A172 (cell line): ENCODE measurements at places on chromosomes 4 and X.

- DNase-seq, result peak; percentile 80
These were observed 6.2 kb upstream of the IQSEC2 start for GRCh38 chrX:53287493-53288138.

DNA sequence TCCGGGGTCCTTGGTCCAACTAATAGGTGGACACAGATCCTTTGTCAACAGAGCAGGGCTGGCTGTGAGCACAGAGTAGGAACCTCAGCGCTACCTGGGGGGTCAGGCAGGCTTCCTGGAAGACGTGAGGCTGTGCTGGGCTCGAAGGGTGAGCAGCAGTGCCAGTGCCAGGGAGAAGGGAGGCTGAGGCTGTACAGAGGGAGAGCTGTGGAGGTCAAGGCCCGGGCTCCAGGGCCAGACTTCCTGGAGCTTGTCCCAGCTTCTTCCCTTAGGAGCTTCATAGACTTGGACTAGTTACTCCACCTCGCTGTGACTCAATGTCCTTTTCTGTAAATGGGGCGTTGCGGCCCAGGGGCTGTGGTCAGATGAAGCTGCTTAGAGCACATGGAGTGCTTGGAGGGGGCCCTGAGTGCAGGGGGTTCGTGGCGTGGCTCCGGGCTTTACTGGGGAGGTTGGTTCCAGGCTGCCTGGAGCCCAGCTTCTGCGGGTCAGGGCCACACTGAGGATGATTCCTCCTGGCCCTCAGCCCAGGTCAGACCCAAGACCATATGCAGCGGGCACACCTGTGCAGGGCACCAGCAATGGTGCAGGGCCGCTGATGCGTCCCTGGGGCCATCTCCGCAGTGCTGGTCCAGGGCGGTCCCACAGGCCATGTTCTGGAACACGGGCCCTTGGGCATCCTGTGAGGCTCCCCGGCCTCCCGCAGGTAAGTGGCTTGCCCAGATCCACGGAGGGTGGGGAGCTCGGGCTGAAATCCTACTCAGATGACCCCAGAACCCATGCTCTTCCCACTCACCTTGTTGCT lies 98.1 kb downstream of the DCTD start:
- no peak for DNase-seq

- peak; percentile 9 for DNase-seq
These were observed 10.2 kb downstream of the GAK start for GRCh38 chr4:921830-922331.

GRCh38 chr4:23388699-23389395 lies 501.0 kb downstream of the PPARGC1A start:
- DNase-seq, result no peak

- DNase-seq, result no peak
These were observed 133.2 kb downstream of the NLGN4X start for GRCh38 chrX:6095469-6095868.

- no peak for DNase-seq
These were observed 396.5 kb downstream of the PRDM5 start for GRCh38 chr4:120526033-120526432.

DNA sequence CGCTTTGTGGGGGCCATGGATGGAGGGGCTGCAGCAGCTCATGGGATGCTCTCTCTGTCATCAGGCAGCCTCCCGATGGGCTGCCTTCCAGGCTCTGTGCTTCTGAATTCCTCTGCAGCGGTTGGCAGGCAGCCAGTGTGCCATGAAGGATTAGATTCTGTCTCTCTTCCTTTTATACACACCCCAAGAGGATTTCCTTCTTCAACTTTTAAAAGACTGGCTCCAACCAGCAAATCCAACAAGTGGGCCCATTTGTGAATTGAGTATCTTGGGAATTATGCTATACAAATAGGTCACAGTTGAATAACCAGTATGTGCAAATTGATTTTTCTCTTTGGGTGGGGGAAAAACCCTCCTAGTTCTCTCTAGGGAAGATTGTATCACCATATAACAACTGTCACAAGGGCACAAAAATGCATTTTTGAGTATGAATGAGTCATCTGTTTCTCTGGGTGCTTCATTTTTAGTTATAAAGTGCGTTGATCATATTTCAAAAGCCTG lies 96.8 kb upstream of the FAT1 start:
- DNase-seq, result peak; percentile 40

DNA sequence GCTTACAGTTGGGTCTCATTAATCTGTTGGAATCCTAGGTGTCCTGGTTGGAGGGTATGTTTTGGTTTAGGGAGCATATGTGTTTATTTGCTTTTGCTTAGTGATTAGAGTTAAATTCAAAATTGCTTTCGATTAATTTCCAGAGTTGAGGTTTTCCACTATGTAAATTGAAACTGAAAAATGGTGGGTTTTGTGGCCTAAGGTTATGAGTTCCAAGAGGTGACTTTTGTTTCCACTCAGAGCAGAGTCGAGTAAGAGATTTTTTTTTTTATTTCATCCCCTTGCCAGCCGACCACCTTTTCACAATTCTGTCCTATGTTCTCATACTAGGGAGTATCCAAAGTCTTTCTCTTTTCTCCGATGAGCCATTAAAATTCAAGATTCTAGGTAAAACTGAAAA lies 66.9 kb downstream of the GRIA2 start:
- DNase-seq, result no peak

- no peak for DNase-seq
These were observed 14.8 kb upstream of the SPON2 start for GRCh38 chr4:1187182-1187581.

DNA sequence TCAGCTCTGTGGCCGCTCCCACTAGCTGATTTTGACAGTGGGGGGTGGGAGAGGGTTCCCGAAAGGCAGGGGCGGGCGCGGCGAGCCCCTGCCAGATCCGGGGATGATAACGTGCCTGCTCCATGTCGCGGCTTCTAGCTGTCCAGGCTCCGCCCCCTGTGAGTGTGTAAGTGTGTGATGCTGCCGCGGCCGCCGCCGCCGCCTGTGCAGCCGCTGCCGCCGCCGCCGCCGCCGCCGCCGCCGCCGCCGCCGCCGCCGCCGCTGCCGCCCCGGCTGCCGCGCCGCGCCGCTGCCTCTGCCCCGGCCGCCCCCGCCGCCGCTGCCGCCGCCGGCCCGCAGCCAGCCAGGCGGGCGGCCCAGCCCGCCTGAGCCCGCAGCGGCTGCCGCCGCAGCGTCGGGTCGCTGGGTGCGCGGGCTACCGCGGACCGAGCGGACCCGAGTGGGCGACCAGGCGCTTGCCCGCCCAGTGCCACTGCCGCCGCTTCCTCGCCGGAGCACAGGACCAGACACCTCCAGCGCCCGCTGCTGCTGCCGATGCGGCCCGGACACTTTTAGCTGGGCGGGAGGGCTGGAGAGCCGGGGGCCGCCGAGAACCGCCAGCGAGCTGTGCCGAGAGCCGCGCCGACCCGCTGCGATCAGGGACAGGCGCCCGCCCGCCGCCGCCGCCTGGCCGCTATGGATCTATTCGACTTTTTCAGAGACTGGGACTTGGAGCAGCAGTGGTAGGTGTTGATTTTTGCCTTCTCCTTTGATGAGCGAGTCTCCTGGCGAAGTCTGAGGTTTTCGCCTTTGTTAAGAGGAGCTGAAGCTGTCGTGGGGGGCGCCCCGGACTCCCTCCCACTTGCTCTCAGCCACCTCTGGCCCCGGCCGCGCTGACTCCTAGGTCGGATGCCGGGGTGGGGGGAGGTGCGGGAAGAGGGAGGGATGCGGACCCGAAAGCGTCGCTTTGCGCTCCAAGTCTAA lies at the start of gene AFF2:
TSS of gene AFF2 (plus strand) at position 195 of the 963 bp plus-strand sequence. CDS start at position 676, 481 bp downstream.
- DNase-seq, result no peak

- DNase-seq, result no peak
These were observed 45.8 kb downstream of the TET2 start for GRCh38 chr4:105192474-105192873.

DNA sequence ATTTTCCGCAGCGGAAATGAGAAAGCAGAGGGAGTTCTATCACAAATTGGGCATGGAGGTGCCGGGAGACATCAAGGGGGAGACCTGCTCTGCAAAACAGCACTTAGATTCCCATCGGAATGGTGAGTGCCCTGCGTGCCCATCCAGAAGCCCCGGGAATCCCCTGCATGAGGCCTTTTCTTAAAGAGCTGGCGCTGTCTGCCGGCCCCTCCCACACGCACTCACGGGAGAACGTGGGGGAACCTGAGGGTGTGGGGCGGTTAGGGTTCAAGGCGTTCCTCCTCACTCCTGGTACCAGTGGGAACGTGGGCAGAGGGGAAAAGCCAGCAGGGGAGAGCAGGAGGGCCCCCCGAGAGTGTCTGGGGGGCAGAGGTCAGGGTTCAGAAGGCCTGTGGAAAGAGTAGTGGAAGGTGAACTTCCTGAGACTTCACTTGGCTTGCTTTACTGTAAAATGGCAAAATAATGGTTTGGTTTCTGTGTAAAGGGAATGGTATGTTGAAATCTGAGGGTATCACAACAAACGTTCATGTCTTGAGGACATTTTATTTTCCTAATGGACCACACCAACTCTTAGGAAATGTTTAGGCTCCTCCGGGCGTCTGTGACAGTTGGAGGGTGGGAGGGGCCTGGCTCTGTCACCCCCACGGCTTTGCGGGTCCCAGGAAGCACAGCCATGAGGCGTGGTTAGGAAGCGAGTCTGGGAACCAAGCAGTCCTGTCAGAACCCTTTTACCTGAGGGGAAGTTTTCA lies 38.0 kb downstream of the PCGF3 start:
- no peak for DNase-seq

DNA sequence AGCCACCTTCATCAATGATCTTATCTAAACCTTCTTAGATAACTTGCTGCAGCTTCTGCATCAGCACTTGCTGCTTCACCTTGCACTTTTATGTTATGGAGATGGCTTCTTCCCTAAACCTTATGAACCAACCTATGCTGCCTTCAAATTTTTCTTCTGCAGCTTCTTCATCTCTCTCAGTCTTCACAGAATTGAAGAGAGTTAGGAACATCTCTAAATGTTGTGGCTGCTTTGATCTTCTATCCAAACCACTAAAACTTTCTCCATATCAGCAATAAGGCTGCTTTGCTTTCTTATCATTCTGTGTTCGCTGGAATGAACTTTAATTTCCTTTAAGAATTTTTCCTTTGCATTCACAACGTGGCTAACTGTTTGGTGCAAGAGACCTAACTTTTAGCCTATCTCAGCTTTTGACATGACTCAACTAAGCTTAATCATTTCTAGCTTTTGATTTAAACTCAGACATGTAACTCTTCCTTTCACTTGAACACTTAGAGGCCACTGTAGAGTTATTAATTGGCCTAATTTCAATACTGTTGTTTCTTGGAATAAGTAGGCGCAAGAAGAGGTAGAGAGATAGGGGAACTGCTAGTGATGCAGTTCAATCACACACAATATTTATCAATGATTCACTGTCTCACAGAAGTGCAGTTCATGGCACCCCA lies 36.1 kb upstream of the CORIN start:
- no peak for DNase-seq

- DNase-seq, result no peak
These were observed 2396.7 kb downstream of the PCDH7 start for GRCh38 chr4:33116871-33117270.

GRCh38 chr4:110953191-110953590 lies 330.3 kb upstream of the PITX2 start:
- DNase-seq, result no peak

- peak; percentile 86 for DNase-seq
These were observed 290.7 kb upstream of the TENM3 start for GRCh38 chr4:181952478-181952877.

DNA sequence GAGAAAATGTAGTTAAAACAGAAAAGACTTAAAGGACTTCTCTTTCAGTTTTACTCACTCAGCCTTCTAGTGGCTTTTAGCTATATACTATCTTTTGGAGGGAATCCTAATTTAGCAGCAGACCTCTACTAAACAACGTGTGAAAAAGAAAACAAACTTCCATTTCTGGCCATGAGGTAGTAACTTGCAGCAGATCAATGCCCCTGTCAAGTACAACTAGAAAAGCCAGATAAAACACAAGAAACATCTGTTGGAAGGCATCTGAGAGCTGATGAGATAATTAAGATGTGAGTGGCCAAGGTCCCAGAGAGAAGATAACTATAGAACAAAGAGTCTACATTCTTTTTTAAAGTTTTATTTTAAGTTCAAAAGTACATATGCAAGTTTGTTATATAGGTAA lies 101.7 kb downstream of the CORIN start:
- DNase-seq, result no peak

DNA sequence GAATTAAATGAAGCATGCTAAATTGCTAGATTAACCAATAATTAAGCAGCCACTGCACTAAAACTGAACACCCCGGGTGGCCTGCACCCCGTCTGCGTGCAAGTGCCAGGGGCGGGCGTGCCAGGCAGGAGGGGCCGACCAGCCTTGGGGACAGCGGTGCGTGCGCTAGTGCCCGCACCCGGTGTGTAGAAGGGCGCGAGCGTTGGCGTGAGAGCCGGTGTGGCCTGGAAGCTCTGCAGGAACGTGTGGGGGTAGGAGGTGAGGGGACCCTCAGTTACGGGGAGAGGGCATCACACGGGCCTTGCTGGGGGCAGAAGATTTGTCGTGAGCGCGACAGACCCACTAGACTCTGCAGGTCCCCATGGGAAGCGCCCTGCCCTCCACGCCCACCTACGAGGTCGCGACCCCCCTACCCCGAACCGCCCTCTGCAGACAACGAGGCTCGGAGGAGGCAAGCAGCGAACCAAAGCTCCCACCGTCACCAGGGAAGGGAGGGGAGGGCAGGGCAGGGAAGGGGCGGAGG lies 105.8 kb downstream of the FAM53A start:
- DNase-seq, result no peak

DNA sequence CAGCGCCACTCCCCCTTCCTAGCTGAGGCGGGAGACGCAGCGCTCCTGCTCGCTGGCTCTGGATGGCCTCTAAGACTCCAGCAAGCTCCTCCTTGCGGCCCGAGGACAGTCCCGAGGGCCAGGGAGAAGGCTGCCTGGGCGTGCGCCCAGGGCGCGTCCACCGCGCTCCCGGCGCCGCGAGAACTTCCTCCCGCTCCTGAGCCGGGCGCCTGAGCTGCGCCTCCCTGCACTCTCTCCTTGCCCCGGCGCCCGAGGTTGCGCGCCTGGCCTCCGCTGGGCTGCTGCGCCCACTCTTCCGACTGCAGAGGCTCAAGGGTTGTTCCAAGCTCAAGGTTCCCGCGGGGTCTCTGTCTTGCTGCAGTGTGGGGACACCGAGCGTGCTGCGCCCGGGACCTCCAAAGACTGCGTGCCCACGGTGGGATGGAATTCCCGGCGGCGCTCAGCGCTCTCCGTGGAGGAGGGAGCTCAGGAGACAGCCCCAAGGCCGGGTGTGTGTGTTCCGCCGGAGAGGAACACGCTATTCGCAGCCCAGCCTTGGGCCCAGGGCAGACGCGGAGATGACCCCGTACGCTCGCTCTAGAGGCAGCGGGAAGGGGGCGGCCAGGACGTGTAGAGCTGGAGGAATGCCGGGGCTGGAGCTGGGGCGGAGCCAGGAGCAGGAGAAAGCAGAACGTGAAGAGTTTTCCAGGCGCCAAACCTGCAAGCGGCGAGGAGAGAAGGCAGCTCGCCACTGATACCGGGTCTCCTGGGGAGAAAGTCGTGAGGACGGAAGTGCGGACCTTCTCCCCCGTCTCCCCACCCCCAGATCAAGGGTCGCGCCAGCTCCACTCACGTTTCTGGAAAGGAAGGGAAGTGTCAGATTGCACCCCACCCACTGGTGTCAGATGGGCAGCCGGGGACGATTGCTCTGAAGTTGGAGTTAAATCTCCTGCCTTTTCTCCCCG lies at the start of gene ARHGAP6:
TSS of gene ARHGAP6 (minus strand) at position 753 of the 944 bp plus-strand sequence. CDS start 1,092 bp downstream, outside the sequence.
- peak; percentile 4 for DNase-seq

DNA sequence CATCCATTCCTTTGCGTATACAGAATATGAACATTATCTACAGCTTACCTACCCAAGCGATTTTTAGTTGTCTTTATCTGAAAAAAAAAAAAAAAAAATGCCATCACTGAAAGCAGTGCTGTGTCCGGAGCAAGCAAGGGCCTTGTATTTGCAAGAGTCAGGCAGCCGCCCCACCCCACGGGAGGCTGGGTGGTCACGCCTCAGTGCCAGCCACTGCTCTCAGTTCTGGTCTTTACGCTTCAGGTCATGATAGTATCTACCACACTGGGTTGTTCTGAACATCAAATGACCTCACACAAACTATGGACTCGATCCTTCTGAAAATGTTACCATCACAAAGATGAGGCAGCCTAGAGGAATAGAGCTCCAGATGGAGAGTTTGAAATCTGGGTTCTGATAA lies 62.7 kb upstream of the HELT start:
- DNase-seq, result no peak
